ENCODE measurements at places on chromosomes 7 and 10.

DNA sequence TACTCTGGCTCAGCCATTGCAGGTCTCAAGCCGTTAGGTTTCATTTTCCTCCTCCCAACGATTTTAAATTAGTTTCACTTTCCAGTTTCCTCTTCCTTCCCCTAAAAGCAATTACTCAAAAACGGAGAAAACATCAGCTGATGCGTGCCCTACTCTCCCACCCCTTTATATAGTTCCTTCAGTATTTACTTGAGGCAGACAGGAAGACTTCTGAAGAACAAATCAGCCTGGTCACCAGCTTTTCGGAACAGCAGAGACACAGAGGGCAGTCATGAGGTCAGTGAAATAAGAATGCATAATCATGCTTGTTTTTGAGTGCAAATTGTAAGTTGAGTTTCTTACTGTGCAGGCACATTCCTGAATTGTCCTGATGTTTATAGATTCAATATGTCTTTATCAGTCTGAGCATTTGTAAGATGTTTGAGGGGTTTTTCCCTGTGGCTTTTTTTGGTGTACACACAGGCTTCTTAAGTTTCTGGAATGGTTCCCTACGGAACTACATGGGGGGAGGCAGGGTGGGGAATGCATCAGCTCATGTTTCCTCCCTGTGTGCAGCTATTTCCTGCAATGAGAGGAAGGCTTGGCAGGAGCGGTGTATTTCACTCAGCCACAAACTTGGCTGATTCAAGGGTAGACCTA lies at the start of gene IFIT3:
IFIT3 (plus strand) TSS at position 195 of the 639 bp plus-strand sequence; CDS start at position 272, 77 bp downstream.
- peak; percentile 78 for DNase-seq

DNA sequence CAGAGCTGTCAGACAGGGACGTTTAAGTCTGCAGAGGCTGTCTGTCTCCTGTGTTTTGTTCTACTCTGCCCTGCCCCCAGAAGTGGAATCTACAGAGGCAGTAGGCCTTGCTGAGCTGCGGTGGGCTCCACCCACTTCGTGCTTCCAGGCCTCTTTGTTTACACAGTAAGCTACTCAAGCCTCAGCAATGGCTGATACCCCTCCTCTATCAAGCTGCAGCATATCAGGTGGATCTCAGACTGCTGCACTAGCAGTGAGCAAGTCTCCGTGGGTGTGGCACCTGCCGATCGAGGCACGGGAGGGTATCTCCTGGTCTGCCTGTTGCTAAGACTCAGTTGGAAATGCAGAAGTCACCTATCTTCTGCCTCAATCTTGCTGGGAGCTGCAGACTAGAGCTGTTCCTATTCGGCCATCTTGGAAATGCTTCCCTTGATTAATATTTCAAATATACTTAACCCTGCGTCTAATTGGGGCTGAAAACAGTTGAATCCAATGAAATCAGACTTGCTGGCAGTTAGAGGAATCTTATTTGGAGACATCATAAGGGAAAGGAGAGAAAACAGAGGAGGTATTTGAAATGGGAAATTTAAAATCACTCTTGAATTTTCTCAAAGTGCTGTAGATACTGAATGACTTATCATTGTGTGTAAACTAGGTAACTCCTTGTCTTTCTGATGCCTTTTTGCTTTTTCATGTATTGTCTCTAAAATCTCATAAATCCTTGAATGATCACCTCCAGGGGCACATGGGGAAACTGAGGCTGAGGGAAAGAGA lies 13.8 kb upstream of the CYP3A5 start:
- no peak for DNase-seq

GRCh38 chr10:74542077-74542476 lies 284.3 kb upstream of the KAT6B start:
- peak; percentile 21 for DNase-seq

GRCh38 chr7:36521911-36522310 lies 132.2 kb downstream of the ANLN start:
- DNase-seq: no peak

- DNase-seq: peak; percentile 76
Measured at GRCh38 chr7:107167483-107168232, 1.1 kb upstream of the HBP1 start.

DNA sequence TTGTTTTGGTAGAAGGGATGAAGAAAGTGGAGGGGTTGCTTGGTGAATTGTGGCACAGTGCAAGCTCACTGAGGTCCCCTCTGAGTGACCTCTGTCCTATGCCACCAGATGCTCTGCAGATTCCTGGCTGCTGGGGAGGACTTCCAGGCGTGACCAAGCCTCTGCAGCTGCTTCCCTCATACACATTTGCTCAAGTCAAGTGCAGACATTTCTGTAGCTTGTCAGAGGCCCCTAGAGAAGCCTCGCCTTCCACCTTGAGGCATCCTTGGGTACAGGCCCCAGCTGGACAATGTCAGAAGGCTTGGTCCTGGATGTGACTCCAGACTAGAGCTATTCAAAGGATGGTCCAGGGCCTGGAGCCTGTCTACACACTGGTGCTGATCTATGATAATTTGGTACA lies 464.2 kb downstream of the PLXNA4 start:
- DNase-seq: no peak

GRCh38 chr10:118145256-118145655 lies 98.5 kb upstream of the RAB11FIP2 start:
- DNase-seq: no peak

GRCh38 chr10:62597226-62597625 lies 207.3 kb upstream of the ADO start:
- DNase-seq: peak; percentile 36

DNA sequence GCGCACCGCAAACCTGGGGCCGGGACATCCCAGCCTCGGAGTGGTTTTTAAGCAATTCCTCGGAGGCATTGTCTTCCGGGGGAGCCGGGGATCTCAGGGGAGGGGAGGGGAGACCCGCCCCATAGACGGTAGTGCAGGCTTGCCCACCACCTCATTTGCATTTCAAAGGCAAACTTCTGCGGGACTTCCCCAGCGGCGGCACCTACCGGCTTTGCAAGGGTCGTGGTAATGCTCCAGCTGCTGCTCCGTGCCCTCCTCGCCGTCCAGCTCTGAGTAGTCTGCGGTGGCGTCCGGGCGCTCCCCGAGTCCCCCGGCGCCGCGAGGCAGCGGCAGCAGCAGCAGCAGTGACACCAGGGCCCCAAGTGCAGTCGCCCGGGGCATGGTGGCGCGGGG lies 425 bp downstream of the TLL2 start:
- DNase-seq: no peak

- no peak for DNase-seq
Measured at GRCh38 chr10:3936422-3937040, 151.5 kb upstream of the KLF6 start.

GRCh38 chr7:75905785-75906604 lies 9.0 kb upstream of the POR start:
- DNase-seq: peak; percentile 69

DNA sequence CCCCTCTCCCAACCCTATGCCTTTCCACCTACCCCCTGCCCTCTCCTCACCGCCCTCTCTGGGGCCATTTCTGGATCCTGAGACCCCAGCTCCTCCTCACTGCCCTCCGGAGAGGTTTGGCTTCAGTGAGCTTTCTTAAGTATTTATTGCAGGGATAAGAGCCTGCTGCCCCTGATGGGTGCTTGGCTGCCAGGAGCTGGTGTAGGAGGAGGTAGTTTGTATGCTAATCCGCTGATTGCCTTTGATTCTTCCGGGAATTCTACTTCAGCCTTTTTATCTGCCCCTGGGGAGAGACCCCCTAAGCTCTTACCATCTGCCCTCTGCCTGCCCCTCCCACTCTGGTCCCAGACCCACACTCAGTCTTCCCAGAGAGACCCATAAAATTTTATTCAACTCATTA lies 263.5 kb upstream of the PODXL start:
- DNase-seq: no peak

- DNase-seq: peak; percentile 54
Measured at GRCh38 chr7:114554781-114555537, 140.3 kb downstream of the FOXP2 start.

- DNase-seq: no peak
Measured at GRCh38 chr7:46619723-46620310, 698.7 kb upstream of the IGFBP3 start.

DNA sequence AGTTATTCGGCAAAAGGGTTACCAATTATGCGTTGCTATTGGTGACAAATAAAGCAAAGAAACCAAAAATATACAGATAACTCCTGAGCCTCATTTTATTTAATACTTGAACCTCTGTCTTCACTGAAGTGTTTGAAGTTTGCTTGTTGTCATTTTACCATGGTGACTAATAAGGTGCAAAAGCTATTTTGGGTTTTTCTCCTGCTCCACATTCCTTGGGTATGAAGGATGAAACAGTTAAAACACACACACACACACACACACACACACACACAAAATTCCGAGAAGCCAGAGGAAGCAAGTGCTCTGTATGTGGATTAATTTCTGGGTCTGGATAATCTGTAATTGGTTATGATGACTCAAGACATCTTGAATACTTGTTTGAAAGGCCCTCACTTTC lies 246.5 kb downstream of the COBL start:
- no peak for DNase-seq

DNA sequence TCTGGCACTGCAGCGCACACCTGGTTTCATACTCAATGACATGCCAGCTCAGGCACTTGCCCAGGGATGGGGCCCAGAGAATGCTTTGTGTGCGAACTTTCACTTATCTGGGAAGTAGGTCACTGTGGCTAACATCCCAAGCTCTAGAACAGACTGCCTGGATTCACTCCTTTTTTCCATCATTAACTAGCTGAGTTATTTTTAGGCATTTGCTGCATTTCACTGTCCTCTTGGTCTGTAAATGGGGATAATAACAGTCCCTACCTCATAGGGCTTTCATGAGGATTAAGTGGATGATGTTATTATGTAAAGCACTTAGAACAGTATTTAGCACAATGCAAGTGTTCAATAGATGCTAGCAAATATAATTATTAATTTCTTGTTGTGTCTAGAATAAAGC lies 98.7 kb upstream of the DOCK1 start:
- DNase-seq: no peak

DNA sequence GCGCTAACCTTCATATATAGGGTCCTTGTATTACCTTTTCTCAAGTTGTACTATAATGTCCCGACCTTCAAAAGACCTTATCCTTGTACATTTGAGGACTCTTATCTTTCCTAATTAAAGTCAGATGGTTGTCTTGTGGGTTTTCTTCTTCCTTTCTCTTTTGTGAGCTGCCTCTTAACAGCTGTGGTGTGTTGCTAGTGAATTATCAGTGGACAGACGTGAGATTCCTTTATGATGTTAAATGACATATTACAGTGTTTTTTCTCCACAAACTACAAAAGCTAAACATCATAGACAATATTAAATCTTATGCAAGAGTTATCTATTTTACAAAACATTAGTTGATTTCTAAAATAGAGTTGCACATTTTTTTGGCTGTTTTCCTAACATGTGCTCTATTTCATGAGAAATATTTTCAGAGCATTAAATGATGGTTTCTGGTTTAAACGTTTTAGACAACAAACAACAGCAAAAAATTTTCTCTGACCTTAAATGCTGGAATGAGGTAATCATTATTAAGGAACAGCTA lies 272.2 kb upstream of the NPVF start:
- DNase-seq: no peak

DNA sequence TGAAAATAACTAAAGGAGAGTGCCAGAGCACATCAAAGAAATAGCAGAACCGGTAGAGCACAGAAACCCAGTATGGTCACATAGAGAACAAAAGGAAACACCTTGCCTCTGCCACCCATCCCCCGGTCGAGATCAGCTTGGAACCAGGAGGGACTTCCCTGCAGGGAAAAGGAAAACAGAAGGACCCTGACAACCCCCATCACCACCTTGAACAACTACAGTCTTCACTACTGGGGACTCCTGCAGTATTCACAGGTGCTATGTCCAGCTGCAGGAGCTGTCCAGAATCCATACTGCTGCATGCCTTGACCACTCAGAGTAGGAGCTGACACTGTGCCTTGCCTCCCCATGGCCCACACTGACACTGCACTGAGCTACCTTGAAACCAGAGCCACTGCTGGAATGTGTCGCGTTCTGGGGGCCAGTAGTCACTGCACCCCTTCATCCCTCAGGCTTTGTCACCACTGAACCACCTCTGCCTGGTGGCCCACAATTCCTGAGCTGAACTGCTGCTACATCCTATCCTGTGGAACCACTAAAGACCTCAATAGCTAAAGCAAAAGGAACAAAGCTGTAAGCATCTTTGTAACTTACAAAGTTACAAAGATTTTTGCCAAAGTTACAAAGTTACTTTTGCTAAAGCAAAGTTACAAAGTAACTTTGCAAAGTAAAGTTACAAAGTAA lies 66.8 kb downstream of the TRIL start:
- no peak for DNase-seq

DNA sequence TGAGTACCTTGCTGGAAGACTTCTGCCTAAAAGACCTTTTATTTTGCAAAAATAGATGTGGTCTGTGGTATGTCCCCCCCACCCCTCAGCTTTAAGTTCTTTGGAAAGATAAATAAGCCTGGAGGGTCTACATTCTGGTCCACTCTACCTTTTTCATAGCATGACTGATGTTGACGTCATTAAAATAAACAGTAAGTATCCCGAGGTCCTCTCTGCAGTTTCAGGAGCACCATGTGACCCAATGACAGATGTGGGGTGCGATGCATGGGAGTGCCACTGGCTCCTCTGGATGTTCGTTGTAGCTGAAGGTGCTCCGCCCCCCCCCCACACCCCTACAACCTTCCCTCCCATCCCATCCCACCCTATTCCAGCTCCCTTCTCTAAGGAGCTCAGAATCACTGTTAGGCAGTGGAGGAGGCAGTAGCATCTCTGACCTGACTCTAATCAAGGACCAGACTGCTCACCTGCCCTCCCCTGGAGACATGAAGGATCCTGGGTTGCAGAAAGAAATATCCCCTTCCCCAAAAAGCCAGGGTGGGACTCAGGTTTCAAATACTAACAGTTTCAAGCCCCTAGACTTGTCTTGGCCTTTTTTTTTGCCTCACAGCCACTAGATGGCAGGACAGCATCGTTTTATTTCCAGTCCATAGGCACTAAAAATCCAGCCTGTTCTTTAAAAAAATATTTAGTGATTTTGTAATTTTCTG lies 25.1 kb downstream of the CASP7 start:
- no peak for DNase-seq

- peak; percentile 76 for DNase-seq
Measured at GRCh38 chr10:102235598-102235920, 5.8 kb downstream of the PITX3 start.

GRCh38 chr7:127018889-127019288 lies 233.9 kb downstream of the GRM8 start:
- no peak for DNase-seq

- DNase-seq: no peak
Measured at GRCh38 chr7:5478568-5479430, 55.2 kb upstream of the TNRC18 start.

DNA sequence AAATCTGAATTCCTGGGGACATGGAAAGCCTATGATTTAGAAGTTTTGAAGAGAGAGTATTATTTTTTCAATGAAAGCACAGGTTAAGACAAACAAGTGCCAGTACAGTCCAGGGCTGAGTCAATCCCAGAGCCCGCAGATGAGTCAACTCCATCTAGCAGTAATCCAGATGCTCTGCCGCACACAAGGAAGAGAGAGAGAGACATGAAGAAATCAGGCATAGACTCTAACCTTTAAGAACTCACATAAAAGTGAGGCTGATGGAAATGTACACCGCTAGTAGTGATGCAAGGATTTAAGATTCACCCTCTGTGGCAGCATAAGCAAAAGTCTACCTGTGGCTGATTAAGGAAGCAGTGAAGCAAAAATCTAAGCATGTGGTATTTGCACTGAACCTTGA lies 651.5 kb downstream of the TNS3 start:
- peak; percentile 92 for DNase-seq

- DNase-seq: no peak
Measured at GRCh38 chr10:45422866-45423659, 49.0 kb downstream of the ALOX5 start.
